NK-92 treated with Interleukin-12 subunit alpha and Interleukin-12 subunit beta, amount 100 ng/mL, for 24 hours (cell line): ENCODE measurements at places on chromosomes 13 and 19.

DNA sequence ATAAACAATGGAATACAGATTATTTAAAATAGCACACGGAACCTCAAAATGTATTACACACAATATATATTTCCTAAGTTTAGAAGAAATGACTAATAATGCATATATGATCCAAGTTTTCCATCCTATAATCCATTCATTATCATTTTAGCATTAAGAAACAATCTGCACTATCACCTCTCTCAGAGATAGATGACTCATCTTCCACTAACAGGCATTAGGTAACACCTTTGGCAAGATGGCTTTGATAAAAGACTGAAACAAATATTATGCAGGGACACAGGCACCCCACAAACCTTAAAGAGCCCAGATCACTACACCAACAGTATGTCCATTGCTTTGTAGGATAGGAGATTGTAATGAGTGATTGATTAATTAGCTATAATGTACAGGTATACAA, 4.1 kb downstream of the ENOX1 start:
- no peak for DNase-seq

- no peak for DNase-seq
Measured at GRCh38 chr13:39036212-39036611, 1.7 kb downstream of the PROSER1 start.

DNA sequence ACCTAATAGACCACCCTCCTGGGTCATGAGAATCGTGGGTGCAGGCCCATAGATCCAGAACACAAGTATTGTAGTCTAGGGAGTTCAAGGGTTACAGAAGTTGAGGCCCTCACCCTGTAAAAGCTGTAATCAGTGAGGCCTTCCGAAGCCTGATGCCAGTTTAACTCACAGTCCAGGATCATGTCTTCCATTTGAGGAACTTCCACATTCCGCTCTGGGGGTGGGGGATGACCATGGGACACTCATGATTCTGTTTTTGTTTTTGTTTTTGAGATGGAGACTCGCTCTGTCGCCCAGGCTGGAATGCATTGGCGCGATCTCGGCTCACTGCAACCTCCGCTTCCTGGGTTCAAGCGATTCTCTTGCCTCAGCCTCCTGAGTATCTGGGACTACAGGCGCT, 1.7 kb upstream of the RASIP1 start:
- no peak for DNase-seq

- DNase-seq = no peak
Measured at GRCh38 chr19:13302526-13303270, 152.5 kb downstream of the IER2 start.

GRCh38 chr13:30535046-30535445, 69.3 kb upstream of the HMGB1 start:
- no peak for DNase-seq

DNA sequence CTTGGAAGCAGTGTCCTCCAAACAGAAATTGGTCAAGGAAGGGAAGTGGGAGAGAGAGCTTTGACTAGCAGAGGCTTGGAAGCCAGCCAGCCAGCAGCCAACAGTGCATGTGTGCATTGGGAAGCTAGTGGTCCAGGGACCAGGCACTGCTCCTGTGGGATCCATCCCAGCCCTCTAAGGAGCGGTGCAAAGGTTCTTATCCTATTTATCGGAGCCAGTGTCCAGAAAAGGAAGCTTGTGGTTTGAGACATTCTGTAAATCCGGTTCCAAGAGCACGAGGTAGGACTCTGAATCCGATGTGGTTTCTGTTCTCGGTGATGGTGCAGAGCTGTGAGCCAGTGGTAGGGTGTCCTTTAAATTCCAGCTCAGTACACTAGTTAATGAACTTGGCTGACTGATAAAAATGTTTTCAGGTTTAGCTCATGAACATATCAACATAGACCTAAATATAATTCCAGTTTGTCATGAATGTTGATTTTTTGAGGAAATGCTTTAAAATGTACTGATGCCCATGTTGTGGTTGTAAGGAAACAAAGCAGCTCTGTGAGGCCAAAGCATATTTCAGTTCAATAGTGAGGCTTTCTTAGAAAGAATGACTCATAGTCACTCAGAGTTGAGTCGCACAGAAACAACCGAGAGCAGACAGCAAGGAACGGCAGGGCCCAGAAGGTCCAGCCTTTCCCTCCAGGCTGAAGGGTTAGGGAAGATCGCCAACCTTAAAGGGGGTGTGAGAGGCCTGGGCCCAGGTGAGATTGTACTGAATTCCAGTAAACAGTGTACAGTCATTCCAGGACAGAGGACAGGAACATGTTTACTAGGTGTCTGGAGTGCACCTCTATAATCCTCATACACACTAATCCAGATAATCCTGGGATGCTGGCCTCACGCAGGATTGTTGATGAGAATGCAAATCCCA, 21.5 kb upstream of the GARRE1 start:
- peak; percentile 20 for DNase-seq

GRCh38 chr13:99351772-99352171, 44.6 kb upstream of the GPR183 start:
- DNase-seq = no peak

DNA sequence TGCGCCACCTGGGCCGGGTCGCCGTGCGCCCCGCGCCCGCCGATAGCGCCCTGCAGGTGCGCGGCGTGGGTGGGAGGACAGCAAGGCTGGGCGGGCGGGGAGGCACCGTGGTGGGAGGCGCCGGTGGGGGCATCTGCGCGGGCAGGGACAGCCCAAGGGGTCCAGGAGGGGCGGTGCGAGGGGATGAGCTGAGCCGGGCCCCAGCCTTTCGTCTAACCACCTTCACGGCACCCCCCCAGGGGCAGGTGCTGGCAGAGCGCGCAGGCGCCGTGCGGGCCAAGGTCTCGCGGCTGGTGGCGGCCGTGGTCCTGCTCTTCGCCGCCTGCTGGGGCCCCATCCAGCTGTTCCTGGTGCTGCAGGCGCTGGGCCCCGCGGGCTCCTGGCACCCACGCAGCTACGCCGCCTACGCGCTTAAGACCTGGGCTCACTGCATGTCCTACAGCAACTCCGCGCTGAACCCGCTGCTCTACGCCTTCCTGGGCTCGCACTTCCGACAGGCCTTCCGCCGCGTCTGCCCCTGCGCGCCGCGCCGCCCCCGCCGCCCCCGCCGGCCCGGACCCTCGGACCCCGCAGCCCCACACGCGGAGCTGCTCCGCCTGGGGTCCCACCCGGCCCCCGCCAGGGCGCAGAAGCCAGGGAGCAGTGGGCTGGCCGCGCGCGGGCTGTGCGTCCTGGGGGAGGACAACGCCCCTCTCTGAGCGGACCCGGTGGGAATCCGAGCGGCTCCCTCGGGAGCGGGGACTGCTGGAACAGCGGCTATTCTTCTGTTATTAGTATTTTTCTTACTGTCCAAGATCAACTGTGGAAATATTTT, 3.1 kb downstream of the KISS1R start:
- DNase-seq = no peak

DNA sequence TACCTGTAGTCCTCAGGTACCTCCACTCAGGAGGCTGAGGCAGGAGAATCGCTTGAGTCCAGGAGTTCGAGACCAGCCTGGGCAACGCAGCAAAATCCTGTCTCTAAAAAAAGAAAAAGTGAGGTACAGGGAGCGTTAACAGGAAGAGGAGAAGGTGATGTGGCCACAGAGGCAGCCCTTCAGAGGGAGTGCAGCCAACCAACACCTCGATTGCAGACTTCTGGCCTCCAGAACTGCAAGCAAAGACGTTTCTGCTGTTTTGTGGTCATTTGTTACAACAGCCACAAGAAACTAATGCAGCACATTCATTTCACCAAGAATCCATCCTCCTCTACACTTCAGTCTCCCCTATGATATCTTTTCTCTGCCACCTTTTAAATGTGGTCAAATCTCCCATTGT, 145.2 kb downstream of the USP12 start:
- DNase-seq = peak; percentile 28

GRCh38 chr19:15353908-15354307, 21.6 kb upstream of the BRD4 start:
- no peak for DNase-seq

DNA sequence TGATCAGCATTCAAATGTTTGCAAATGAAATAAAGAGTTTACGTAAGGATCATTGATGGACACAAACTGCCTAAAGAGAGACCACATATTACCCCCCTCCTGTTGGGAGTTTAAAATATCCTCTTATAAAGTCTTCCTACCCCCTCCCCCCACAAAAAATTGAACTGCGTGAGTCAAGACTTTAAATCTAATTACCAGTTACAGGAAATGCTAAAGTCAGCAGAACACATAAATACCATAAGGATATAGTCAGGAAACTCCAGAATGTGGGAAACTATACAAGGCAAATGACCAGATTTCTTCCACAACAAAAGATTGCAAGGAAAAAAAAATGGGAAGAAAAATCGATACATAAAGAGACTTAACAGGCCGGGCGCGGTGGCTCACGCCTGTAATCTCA, 44.4 kb upstream of the FARP1 start:
- no peak for DNase-seq

GRCh38 chr19:17527326-17527725, 15.9 kb downstream of the PGLS start:
- DNase-seq = no peak

DNA sequence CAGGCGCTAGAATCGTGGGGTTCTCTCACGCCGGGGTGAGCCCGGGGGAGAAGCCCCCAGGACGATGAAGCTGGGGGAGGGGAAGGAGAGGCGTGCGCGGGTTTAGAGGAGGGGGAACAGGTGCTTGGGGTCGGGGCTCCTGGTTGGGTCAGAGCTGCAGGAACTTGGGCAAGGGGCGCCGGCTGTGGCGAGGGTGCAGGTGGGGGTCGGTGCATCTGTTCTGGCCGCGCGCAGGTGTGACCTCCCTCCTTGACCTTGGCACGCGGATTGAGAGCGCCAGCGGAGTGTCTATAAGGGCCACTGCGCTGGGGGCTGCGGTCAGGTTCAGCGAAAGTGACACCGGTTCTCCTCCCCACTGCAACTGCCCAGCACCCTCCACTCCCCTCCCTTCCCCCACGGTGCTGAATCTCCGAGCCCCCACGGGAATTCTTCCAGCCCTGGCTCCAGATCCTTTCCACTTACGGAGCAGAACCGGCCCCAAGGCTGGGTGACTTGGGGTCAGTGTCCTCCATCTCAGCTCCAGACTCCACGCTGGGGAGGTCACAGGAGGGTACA, 618 bp downstream of the TMEM38A start:
- DNase-seq = no peak

- DNase-seq = no peak
Measured at GRCh38 chr13:75353781-75354193, 128.2 kb downstream of the TBC1D4 start.

DNA sequence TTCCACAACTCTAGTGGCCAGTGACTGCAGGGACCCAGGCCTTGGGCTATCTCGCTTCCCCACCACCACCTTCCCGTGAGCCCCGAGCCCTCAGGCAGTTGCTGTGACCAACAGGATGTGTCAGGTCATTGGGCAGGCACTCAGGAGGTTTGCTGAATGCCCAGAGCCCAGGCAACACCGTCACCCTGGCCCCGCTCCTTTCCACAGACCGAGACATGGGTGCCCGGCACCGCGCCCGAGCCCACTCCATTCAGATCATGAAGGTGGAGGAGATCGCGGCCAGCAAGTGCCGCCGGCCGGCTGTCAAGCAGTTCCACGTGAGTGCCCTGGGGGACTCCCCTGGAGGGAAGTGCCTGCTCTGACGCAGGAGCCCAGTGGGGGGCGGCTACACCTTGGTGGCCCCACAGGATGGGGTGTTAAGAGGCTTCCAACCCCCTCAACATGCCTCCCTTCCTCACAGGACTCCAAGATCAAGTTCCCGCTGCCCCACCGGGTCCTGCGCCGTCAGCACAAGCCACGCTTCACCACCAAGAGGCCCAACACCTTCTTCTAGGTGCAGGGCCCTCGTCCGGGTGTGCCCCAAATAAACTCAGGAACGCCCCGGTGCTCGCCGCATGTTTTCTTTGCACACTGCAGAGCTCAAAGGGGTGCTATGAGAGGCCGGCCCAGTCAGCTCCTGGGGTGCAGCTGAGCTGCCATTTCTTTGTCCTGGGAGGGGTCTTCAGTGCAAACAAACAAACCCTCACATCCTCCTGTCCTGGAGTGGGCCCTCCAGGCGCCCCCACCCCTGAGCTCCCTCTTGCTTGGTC, 3.2 kb downstream of the RPL18A start:
- no peak for DNase-seq

DNA sequence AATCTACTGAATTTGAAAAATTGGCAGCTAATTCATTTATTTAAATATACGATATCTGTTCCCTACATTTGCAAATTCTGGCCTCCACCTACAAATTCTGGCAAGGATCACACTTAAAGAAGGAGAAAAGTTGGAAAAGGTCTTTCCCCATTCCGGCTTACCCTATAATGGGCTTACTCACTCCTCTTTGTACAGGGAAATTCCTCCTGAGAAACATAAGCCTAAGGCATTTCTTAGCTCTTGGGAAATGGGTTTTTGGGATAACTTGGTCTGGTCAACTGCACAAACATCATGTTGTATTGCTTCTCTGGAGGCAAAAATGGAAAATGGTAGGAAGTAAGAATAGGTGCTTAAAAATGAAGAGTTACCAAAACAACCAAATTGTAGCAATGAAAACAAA, 25.5 kb downstream of the KCTD12 start:
- no peak for DNase-seq

DNA sequence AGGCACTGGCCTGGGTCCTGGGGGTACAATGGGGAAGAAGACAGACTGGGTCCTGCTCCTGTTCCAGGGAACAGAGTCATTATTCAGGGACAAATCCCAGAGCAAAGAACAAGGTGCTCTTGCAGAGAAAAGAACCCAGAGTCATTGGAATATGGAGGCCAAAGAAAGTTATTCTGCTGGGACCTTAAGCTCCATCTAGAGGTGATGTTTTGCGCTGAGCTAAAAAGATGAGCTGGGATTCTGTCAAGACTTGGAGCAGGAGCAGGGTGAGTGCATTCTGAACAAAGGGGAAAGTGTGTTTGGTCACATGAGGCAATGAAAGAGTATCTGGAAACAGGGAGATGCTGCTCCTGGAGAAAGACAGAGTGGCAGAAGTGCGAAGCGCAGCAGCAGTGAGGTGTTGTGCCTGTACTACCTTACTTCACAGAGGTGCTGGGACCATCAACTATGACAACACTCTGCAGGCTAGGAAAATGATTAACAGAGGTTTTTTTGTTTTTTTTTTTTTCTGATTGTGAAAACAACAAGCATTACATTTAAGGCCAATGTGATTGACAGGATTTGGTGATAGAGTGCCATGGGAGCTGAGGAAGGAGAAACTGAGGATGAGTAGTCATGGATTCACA, 95.3 kb upstream of the TNFSF11 start:
- no peak for DNase-seq

DNA sequence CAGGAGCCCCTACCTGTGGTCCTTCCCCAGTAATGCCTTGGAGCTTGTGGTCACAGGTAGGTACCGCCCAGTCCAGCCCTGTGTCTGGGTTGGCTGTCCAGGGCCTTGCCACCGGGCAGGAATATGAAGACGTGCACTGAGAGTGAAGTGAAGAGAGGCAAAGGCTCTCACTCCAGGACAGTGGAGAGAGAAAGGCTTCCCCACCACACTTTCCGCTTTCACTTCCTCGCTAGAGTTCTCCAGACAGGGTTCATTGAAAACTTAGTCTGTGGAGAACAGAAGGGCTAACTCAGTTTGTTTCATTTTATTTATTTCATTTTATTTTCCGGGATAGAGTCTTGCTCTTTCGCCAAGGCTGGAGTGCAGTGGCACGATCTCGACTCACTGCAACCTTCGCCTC, 14.2 kb downstream of the FCAR start:
- no peak for DNase-seq
